Glomerular endothelial cell (primary cell): ENCODE measurements at places on chromosomes 16 and 17. TPM values are rescaled to one million over a fixed set of nuclear protein-coding genes. Genes with fewer than 3 reads are reported as not detected.

GDPD3 gene
- 0.82 and 5.3 TPM in 2 replicates for total RNA-seq

PIRT gene
- not detected in 2 replicates for total RNA-seq

WFDC1 gene
- not detected in 2 replicates for total RNA-seq

EXOC3L1 gene
- 12.0 and 27.4 TPM in 2 replicates for total RNA-seq

ELMO3 gene
- total RNA-seq, result 0.53 and 2.0 TPM in 2 replicates
